Renal pelvis (tissue), 12 donors: ENCODE measurements at places on chromosomes 7 and 10. TPM values are rescaled to one million over a fixed set of nuclear protein-coding genes. Genes with fewer than 3 reads are reported as not detected.

Gene RBM20
- polyA plus RNA-seq, result 4.5 TPM

Gene PITRM1
- polyA plus RNA-seq, result 75.4 TPM

Gene ABCB4
- 2.7 TPM for polyA plus RNA-seq

Gene MAP3K8
- 9.3 TPM for polyA plus RNA-seq

Gene AS3MT
- polyA plus RNA-seq, result 19.5 TPM

Gene PNLIPRP3
- polyA plus RNA-seq, result not detected

Gene H2BK1
- polyA plus RNA-seq, result not detected

Gene PRXL2A
- polyA plus RNA-seq, result 119 TPM

Gene SPACDR
- 0.73 TPM for polyA plus RNA-seq

Gene SVIL
- polyA plus RNA-seq, result 39.5 TPM

Gene C10orf143
- polyA plus RNA-seq, result 5.4 TPM

Gene MRC1
- 8.4 TPM for polyA plus RNA-seq

Gene TTYH3
- polyA plus RNA-seq, result 138 TPM
